ENCODE measurements at places on chromosomes 5 and 9.
A peak's percentile ranks its signal among the peaks of the same experiment; 100 is the strongest.

DNA sequence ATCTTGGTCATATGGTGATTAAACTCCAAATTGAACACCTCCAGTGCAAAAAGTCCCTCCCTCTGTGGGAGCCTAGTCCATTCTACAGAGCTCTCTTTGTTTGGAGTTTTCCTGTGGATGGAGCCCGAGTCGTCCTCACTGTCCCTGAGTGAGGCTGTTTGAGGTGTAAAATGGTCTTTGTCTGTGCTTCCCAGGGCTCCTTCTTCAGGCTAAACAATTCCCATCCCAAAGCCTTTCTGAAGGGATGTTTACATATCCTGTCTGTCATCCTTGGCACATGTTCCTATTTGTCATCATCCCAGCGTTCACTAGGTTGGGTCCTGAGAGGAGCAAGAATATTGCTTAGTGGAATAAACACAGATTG, 68.9 kb downstream of the COL27A1 start:
- no peak for DNase-seq

DNA sequence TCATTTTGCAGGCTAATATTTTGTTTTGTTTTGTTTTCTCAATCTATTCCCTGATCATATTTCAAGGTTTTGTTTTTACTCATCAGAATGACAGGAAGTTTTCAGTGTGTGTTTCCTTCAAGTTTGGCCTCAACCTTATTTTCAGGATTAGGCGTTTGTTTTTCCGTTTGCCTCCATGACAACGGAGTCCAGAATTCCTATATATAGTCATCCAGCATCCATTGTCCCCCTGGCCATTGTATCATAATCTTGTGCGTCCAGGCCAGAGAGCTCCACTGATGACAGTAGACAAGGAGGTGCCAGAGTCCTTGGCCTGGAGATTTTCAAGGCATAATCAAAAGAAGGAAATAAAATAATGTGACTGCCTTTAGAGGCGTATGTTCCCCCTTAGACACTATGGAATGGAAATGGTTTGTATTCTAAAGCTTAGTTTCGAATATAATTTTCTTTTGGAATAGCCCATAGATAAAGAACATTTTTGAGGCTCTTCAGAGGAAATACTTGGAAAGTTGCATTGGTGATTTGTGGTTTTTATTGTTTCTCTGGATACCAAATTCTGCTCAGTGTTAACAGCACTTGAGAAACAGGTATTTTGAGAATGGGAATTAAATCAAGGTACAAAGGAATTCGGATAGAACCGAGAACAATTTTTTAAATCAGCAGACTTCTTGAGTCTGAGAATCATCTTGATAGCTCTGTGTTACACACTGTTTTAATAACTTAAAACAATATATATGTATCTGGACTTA, 99.8 kb downstream of the ZNF462 start:
- no peak for DNase-seq

- DNase-seq, result no peak
Measured at GRCh38 chr5:33170411-33170810, 270.4 kb upstream of the TARS1 start.

DNA sequence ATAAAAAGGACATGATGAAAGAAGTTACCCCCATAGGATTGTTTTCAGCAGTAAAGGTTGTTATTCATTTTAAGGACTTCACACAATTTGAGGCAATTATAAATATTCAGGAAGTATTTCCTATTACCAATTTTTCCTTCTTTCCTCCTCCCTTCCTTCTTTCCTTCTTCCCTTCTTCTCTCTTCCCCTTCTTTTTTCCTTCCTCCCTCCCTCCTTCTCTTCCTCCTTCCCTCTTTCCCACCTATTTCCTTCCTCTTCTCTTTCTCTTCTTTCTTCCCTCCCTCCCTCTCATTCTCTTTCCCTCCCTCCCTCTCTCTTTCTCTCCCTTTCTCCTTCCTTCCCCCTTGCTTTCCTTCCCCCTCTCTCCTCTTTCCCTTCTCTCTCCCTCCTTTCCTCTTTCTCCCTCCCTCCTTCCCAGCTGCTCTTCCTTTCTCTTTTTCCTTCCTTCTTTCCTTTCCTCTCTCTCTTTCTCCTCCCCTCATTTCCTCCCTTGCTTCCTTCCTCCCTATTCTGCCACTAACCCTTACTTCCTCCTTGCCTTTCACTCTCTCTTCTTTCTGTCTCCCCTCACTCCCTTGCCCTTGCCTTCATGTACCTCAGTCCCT, 105.1 kb downstream of the ADRB2 start:
- no peak for DNase-seq

GRCh38 chr9:20319641-20320337, 302.5 kb downstream of the MLLT3 start:
- DNase-seq, result no peak

GRCh38 chr5:56513141-56513540, 280.0 kb upstream of the ANKRD55 start:
- DNase-seq, result no peak

GRCh38 chr9:545480-545879, 296.0 kb upstream of the DMRT1 start:
- DNase-seq, result no peak

DNA sequence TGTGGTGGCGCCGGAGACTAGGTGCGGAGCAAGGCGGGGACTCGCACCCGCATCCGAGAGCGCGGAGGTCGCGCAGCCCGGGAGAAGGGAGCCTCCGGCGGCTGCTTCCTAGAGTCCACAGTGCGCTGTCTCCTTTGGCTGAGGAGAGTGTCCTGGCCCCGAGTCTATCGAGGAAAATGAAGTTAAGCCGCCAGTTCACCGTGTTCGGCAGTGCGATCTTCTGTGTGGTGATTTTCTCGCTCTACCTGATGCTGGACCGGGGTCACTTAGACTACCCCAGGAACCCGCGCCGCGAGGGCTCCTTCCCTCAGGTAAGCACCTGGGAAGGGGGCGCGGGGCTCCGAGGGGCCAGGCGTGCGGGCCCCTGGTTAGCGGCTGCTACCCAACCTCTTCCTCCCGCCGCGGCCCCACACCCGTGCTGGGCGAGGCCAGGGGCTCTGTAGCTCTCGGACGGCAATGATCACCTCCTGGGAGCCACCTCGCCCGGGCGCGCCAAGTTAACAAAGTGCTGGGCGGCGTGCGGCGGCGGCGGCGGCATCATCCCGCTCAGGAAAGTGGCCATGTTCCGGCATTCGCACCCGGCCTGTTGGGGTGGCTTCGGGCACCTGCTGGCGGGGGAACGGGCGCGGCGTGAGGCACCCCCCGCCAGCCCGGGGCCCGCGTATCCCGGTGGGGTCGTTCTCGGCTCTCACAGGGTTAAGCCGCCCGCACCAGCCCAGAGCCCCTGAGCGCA, 681 bp downstream of the MAN2A1 start:
- no peak for DNase-seq

- no peak for DNase-seq
Measured at GRCh38 chr5:110963495-110963894, 108.0 kb upstream of the TSLP start.

DNA sequence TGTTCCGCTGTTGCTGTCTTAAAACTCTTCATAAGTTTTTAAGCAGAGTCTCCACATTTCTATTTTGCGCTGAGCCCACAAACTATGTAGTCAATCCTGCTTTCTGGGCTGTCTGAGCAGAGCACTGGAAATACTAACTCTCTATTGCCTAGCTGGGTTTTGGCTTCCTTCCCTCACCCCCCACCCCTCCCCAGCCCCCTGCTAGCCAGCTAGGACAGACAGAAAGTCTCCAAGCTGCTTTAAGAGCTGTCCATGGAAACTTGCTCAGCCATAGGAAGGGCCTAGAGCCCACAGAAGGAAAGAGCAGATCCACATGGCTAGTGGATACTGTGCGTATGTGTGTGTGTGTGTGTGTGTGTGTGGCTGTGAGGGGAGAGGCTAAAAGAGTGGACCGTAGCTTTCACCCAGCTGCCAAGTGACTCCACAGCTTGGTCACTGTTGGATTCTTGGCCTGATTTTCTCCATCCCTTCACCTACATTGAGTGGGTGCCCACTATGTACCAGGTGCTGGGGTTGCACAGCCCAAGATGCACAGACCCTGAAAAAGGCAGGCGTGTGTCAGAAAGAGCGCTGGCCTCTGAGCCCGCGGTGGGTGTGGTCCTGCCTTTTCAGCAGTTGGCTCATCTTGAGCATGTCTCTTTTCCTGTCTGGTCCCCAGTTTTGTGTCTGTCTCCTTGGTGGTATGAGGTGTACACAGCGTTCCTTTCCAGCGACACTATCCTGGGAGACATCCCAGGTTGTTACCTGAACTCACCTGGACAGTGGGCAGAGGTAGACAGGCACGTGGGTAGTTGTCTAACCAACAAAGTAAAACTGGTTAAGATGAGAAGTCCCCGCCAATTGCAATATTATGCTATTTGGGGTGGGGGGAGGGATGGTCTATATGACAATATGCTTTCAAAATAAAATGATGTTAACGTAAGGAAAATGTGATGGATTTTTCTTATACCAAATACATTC, 5.4 kb upstream of the NKX2-5 start:
- no peak for DNase-seq

DNA sequence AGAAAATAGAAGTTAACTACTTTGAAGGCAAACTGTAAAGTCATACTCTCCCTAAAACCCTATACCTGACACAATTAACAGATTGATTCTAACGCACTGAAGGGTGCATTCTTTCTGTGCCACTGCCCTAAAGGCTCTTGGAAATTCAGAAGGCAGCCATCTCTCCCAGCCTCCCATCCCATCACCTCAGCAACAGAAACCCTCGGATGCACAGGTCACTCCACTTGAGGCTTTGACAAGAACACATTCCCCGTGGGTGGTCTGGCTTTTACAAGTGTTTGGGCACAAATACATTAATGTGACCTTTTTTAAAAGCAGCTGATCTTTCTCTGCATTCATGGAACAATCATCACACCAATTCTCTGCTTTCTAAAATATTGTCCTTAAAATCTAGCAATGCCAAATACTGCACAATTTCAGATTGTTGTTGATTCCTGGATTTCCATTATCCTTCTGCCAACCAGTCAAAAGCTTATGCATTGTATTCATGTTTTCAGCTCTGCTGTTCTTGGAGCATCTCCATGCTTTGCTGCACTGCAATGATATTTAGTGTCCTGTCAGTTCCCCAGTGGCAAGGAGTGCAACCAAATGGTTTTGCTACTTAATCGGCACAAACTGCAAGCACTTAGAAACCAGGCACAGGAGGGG, 175.6 kb downstream of the TMEM161B start:
- DNase-seq, result no peak

- no peak for DNase-seq
Measured at GRCh38 chr5:36647046-36647445, 40.6 kb downstream of the SLC1A3 start.

DNA sequence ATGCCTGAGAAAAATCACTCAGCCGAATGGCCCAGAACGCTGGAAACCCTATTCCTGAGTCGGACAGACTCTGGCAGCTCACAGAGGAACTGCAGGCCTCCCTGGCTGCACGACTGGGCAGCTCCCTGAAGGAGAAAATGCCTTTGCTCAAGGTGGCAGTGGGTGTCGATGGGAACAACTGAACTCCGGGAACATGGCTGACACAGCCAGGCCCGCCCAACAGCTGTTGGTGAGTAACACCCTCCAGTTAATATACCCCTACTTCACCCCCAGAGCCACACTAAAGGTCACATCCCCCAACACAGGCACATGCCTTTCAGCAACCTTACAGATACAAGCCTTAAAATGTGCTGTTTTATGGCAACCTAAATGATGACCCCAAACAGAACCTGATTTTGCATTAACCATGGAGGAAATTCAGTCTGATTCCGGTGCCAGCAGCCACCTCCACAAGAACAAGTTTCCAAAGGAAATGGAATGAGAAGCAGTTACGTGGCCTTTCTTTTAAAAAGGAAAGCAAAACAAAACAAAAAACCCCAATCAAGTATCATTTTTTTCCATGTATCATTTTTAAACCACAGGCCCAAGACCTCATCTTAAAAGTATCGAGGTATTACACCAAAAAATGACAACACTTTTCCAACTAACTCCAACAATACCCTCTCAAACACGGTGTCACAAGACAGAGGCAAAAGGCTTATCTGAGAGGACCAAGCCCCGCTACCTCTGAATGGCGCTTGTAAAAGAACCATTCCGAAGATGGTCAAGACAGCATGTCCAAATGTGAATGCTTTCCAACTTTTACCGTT, 3.1 kb downstream of the KLF9 start:
- DNase-seq, result no peak

DNA sequence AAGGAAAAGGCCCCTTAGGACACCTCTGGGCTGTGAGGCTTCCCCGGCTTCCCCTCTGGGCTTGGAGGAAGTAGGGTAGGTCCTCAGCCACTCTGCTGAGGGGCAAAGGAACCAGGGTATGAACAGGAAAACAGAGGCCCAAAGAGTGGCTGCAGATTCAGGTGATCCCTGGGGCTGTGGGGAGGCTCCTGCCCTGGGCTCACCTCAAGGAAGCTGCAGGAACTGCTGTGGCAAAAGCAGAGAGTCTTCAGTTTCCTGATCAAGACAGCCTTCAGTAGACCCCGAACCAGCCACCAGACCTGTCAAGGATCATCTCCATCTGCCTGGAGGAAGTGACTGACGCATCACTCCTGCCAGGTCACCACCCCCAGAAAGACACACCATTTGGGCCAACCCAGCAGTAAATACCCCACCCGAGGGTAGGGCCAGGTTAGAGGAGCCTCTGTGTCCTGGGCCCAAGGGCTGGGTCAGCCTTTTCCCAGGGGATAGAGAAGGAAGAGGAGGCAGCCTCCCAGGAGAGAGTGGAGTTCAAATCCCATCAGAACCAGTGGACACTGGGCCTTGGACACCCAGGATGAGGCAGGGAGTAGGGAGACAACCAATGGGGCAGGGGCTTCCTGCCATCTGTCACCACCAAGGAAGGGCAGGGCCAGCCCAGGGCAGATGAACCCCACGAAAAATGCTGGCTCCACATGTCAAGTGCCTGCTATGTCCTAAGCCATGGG, 5.8 kb upstream of the ST6GALNAC6 start:
- DNase-seq, result peak; percentile 51

- DNase-seq, result no peak
Measured at GRCh38 chr9:120985819-120986222, 59.2 kb upstream of the TRAF1 start.

- DNase-seq, result no peak
Measured at GRCh38 chr5:41012318-41012717, 58.8 kb downstream of the MROH2B start.

DNA sequence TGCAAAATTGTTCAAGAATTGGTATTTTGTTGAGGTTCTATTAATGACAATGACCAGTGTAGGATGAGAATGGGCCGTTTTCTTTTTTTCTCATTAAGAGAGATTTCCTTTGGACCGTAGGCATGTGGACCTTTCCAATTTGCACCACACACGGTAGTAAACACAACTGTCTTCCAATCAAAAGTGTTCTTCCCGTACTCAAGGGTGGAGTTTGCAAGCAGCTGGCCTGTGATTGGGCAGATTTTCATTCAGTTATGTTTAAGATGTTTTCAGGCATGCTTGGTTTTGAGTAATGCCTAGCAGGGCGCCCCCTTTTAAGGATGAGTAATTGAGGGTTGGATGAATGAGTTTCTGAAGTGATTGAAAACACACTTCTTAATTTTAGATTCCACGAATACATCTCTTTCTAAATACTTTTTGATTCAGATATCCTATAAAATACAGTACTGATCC, 2.5 kb downstream of the KDM3B start:
- no peak for DNase-seq

Data from stimulated activated CD4-positive, alpha-beta T cell treated with anti-CD3 and anti-CD28 coated beads, TNF-alpha, amount 100 ng/mL, for 1 hour (primary cell).